ENCODE measurements at places on chromosomes 6 and 20. TPM values are rescaled to one million over a fixed set of nuclear protein-coding genes. Genes with fewer than 3 reads are reported as not detected.

GRCh38 chr6:1346558-1347091 is 34.7 kb downstream of the FOXQ1 start:
- DNase-seq = no peak

GRCh38 chr6:4382362-4382853 is 247.0 kb upstream of the ECI2 start:
- DNase-seq = no peak

DNA sequence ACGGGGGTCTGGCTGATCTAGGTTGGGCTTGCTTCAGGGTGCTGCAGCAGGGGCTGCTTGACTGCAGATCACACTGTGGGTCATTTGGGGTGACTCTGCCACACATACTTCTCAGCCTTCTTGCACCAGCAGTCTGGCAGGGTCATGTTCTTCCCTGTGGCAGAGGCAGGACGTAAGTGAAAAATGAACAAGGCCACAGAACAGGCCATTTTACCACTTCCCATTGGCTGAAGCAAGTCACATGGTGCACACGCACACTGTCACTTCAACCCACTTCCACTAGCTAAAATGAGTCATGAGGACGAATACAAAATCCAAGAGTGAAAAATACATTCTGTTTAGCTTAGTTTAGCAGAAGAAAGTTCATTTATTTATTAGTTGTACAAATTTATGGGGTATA is 168.6 kb upstream of the GGTLC1 start:
- DNase-seq = no peak

DNA sequence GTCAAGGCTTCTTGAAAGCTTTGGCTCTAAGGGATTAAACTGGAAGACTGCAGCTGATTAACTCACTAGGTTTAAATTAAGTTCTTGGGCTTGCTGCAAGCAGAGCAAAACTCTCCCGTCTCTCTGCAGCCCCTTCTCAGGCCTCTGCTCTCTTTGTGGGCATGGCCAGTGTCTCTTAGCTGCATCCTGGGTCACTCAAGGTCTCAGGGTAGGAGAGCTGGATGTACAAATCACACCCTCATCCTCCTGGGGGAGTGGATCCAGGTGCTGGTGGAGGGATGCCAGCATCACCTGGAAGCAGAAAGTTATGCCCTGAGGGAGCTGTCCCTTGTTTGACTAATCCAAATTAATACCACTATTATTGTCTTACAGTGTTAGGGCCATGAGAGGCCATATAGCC is 35.8 kb downstream of the GCM1 start:
- DNase-seq = no peak

DNA sequence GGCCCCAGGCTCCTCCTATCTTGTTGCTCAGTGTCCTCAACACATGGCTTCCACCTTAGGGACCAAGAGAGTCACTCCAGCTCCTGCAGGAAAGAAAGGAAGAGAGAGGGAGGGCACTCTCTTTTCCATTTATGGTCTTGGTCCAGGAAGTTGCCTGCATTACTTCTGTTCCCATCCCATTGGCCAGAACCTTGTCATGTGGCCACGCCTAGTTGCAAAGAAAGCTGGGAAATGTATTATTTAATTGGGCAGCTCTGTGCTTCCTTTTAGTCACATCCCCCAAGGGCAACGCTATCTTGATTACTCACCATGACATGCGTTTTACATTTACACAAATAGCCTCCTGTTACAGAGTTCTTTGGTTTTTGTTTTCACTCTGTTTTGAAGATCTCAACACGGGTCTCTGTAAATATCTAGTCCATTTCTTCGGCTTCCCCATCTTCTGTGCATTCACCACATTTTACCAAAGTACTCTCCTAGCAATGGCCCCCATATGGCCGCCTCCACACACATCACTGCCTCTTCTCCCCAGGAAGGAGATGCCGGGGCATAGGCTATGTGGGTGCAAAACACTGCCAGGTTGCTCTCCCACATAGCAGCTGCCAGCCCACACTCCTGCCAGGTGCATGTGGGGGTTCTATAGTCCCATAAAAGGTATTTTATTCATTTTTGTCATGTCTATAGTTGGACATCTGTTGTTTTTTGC is 35.7 kb upstream of the ZMYND8 start:
- no peak for DNase-seq

DNA sequence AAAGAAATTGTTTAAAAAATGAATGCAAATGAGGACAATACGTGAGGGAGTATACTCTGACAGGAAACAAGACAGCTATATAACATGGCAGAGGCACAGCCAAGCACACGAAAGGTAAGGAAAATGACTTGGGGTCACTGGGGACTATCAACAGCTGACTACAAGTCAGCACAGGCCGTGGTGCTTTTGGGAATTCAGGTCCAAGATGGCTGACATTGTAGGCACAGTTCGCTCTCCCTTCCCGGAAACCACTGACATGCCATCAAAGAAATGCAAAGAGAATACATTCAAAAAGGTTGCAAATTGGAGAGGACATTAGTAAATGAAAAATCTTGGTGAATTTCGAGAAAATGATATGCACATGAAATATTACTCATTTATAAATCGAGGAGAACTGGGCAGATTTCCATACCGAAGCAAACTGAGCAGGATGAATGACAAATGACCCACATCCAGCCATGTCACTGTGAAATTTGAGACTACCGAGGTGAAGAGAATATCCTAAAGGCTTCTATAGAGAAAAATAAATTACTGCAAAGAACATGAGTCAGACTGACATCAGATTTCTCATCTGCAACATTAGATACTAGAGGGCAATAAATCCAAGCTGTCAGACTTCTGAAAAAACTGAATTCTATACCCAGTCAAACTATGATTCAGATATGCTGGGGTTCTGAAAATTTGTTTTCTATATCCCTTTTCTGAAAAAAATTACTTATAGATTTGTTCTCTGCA is 391.1 kb downstream of the BTBD9 start:
- no peak for DNase-seq

DNA sequence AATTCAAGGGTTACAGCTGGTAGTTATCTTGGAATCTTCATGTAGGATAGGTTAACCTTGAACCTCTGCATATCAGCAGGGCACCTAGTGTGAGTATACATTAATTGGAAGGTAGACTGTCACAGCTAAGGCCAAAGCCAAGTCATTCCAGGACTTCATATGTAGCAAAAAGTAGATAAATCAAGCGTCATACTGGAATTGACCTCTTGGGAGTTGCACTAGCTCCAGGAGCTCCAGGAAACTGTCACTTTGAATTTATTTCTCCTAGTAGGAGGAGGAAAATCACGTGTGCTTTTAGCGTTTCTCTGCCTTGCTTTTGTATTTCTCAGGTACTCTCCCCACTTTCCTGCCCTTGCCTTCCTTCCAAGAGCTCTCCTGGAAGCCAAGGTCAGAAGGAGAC is 30.3 kb downstream of the RIPOR2 start:
- DNase-seq = no peak

IL17F gene
- total RNA-seq = not detected

Measured in posterior vena cava (tissue), 2 donors.